ENCODE measurements at places on chromosomes 5 and 9. TPM values are rescaled to one million over a fixed set of nuclear protein-coding genes. Genes with fewer than 3 reads are reported as not detected.

The HSPB3 gene
- polyA plus RNA-seq = 3.8 TPM

The WDR31 gene
- 1.9 TPM for polyA plus RNA-seq

The IFNA13 gene
- polyA plus RNA-seq = 0.12 TPM

The CAPSL gene
- not detected for polyA plus RNA-seq

The MRPL22 gene
- polyA plus RNA-seq = 35.4 TPM

The SLC34A3 gene
- not detected for polyA plus RNA-seq

The MED27 gene
- polyA plus RNA-seq = 17.0 TPM

The GABRB2 gene
- 0.25 TPM for polyA plus RNA-seq
